AG10803 (cell line): ENCODE measurements at places on chromosomes 1 and 21.

DNA sequence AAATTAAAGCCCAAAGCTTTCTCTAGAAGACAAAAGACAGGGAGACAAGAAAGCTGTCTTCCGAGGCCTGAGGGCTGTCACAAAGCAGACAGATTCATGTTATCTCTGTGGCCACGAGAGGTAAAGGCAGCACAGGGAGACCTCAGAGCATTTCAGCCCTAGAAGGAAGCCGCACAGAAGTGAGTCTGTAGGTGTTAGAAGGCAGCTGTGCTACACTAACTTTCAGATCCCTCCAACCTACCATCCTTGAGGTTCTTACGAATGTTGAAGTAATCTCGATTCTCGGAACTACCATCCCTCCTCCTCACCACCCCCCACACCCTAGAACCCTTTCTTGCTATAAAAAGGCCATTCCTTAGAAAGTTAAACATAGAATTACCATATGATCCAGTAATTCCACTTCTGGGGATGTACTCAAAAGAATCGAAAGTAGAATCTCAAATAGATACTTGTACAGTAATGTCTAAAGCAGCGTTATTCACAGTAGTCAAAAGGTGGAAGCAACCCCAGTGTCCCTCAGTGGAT lies 21.5 kb upstream of the LYST start:
- no peak for DNase-seq

GRCh38 chr1:196160066-196160795 lies 448.0 kb downstream of the KCNT2 start:
- DNase-seq: peak; percentile 64

- no peak for DNase-seq
Measured at GRCh38 chr1:40794974-40795715, 11.6 kb downstream of the KCNQ4 start.

GRCh38 chr21:42750737-42751530 lies 97.5 kb downstream of the PDE9A start:
- no peak for DNase-seq

- DNase-seq: no peak
Measured at GRCh38 chr1:56897150-56898004, 42.8 kb downstream of the C8A start.
